ENCODE measurements at places on chromosomes 5 and 9.

DNA sequence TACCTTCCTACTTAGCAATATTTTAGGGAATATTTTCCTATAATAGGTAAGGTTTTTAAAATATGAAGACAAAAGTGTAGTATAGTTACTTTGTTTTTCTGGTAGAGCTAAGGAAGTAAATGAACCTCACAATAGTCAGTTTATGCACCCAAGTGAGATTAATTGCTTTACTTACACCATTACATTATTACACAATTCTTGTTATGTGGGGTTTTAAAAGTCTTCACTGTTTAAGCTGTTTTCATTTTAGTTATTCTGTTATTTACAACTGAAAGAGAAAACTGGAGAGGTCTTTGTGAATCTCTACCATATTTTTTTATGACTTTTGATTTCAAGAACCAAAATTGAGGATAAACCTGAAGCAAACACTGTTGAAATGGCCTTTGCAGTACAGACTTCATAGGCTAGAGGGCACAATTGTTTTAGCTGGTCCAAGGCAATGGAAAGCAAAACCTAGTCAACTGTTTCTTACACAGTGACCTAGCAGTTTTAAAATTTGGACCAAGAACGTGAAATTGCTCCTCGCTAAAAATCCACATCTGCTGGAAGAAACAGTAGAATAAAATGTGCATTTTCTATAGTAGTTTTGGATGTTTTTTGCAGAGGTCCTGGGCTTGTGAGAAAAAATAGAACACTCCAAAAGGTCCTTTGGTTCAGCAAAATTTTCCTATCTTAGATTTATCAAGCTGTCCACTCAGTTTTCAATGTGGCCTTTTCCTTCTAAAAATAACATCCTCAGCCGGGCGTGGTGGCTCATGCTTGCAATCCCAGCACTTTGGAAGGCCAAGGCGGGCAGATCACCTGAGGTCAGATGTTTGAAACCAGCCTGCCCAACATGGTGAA, 66.4 kb upstream of the FER start:
- DNase-seq = no peak

GRCh38 chr9:28073270-28073669, 500.0 kb upstream of the C9orf72 start:
- DNase-seq = peak; percentile 8

DNA sequence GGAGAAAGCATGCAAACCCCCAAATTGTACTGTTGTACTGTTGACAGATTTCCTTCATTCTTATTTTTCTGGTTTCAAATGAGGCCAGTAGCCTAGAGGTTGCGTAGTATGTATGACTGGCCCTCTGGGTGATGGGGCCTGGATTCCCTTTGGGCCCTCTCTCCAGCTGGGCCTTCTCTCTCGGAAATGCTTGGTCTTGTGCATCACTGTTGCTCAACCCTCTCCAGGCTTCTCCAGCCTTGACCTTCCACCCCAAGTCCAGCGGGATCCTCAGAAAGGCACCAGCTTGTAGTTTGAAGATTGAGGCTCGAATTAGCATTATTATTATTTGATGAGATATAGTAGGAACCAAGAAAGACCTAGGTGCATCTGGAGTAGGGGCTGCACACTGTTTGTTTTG, 87.0 kb downstream of the ANGPTL2 start:
- DNase-seq = no peak

GRCh38 chr9:91223000-91223399, 138.7 kb downstream of the AUH start:
- DNase-seq = no peak

GRCh38 chr5:113003763-113004162, 27.2 kb downstream of the DCP2 start:
- DNase-seq = no peak

DNA sequence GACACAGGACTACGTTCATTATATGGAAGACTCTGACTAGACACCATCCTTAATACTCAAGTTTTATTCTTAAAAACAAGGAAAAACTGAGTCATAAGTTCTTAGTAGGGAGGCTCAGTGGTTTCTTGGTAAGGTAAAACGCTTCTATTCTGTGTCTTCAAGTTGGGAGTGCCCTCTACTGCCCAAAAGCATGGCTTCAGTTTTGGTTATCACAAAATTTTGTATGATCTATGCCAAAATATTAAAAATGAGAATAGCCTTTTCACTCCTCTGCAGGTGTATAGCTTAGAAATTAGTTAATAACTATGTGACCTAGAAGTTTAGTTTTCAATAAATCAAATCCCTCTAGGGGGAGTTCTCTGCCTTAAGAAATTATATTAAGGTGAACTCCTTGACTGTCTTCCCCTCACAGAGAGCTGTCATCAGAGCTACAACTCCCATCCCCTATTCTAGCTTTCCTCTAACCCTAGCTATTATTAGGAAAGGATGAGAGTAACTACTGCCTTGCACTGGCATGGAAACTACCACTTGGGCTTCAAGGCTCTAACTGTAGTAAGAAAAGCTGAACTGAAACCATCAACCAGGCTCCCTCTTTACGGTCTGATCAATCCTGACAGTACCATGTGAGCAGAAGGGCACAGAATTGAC, 189.7 kb downstream of the GNAQ start:
- DNase-seq = no peak

- DNase-seq = no peak
These were observed 4.5 kb downstream of the FBXW5 start for GRCh38 chr9:136939996-136940525.

- no peak for DNase-seq
These were observed 22.8 kb downstream of the C9orf50 start for GRCh38 chr9:129598089-129598596.

DNA sequence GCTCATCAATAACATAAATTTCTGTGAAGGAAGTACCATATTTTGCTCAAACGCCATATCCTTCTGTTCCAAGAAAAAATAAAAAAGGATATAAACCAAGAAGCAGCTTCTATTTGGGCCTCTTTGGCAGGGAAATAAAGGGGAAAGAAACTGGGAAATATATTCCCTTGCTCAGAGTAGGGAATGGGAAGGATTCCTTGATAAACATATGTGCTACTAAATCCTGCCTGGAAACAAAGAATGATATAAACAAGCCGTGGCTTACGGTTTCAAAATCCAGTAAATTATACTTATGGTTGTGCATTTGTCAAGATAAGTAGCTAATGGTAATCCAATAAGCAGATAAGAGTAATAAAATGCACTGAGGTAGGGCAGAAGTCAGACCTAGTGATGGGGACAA, 481.6 kb downstream of the NTRK2 start:
- DNase-seq = no peak

GRCh38 chr9:20466328-20467008, 155.8 kb downstream of the MLLT3 start:
- DNase-seq = no peak

DNA sequence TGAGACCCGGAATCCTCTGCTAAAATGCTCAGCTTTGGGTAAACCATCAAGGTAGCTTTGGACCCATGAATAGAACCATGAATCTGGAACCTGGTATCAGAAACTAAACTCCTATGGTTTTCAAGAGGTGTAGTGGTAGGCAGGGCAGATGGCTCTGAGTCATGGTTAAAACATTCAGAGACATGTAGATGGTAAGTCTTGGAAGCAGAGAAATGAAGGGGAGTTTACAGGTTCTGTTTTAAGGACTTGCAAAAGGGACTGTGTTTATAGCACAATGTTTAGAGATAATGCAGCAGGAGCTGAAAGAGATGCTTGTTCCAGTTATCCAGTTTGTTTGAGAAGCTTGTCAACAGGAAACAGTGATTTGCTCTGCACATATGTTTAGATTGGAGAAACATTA, 36.0 kb upstream of the FBN2 start:
- DNase-seq = no peak

GRCh38 chr9:89038382-89039103, 47.3 kb downstream of the S1PR3 start:
- DNase-seq = no peak

DNA sequence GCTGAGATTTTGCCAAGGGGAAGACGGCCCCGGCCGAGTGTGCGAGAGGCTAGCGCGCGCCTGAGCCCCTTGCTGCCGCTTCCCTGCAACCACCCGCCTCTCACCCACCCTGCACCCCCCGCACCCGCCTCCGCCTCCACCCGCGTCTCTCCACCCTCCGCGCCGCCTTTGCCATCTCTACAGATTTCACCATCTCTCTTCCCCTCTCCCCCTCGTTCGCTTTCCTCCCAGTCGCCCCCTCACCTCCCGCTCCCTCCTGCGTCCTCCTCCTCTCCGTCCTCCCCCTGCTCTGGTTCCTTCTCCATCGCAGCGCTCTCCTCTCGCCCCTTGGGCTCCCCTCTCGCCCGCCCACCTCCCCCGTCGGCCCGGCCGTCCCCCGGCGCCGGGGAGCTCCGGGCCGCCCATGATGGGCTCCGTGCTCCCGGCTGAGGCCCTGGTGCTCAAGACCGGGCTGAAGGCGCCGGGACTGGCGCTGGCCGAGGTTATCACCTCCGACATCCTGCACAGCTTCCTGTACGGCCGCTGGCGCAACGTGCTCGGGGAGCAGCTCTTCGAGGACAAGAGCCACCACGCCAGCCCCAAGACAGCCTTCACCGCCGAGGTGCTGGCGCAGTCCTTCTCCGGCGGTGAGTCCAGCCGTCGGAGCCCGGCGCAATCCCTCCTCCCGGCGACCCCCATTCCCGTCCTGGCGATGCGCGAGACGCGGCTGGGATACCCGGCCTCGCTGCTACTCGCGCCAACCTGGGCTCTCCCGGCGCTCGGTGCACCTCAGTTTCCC, at the start of gene PRDM12:
PRDM12 (plus strand) TSS at position 344 of the 778 bp plus-strand sequence; CDS start at position 404, 60 bp downstream.
- no peak for DNase-seq

DNA sequence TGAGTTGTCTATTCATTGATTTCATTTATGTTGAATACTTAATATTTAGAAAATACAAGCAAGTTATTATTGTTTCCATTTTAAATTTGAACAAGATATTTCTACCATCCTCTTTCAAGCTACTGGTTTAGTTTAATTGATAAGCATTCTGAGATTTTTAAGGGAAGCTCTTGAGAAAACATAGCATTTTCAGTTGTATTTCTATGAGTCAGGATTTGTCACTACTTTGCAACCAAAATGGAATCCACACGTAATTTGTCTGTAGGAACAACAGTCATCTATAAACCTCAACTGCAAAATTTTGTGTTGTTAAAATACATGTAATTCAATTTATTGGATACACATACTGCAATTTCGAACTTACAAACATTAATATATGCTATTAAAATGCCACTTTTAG, 74.0 kb downstream of the PRR16 start:
- no peak for DNase-seq

DNA sequence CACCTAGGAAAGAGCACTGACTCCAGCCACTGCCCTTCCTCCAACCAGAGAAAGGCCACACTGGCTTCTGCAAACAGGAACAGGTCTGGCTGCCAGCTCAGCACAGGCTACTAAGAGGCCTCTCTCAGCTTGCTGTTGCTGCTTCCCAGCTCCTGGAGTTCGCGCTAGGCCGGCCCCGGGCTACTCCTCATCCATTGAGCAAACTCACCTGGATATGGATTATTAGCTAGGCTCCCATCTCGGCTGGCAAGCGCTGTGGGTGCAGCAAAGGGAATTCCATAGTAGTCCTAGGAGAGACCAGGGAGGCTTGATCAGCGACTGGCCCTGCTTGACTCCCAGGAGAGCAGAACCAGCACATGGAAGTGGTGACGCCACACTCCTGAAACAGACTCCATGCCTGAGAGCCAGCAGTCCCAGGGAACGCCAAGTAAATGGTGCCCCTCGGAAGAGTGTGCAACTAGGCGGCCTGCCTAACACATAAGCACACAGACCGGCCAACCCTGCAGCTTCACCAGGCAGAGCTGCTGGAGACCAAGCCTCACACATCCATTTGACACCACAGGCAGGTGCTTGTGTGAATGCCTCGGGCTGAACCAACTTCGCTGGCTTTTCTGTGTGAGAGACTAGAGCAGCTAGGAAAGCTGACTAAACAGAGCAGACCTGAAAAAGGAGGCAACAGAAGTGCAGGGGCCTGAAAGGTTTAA, 107.2 kb downstream of the UBE2R2 start:
- DNase-seq = no peak

- DNase-seq = no peak
These were observed 255.1 kb downstream of the MCTP1 start for GRCh38 chr5:95029569-95030366.

- DNase-seq = no peak
These were observed 5.4 kb downstream of the UBE2QL1 start for GRCh38 chr5:6453937-6454560.

DNA sequence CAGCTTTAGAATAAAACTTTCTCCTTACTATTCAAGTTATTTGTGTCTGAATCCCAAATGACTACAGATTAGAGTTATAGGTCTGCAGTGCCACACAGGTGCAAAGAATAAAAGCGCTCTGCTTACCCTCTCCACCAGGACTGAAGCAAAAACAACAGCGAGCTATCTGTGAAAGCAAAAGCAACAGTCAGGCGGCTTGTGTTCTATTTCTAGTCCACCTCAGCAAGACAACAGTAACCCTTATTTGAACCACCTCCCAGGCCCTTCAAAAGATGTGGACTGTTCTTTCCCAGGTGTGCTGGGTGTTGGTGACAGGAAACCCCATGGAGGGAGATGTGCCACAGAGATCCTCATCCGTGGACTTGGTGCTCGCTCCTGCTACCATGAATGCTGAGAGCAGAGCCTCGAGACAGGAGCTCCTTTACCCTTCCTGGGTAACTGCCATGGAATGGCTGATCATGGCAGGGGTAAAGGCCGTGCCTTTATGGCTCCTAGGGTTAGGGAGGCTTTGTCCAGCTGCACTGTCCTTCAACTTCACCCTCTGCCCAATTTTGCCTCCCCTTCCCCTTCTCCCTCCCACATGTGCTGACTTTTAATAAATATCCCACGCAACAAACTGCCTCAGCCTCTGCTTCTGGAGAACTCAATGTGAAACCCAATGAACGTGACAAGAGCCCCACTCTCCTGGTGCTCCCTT, 108.6 kb downstream of the SERINC5 start:
- no peak for DNase-seq

DNA sequence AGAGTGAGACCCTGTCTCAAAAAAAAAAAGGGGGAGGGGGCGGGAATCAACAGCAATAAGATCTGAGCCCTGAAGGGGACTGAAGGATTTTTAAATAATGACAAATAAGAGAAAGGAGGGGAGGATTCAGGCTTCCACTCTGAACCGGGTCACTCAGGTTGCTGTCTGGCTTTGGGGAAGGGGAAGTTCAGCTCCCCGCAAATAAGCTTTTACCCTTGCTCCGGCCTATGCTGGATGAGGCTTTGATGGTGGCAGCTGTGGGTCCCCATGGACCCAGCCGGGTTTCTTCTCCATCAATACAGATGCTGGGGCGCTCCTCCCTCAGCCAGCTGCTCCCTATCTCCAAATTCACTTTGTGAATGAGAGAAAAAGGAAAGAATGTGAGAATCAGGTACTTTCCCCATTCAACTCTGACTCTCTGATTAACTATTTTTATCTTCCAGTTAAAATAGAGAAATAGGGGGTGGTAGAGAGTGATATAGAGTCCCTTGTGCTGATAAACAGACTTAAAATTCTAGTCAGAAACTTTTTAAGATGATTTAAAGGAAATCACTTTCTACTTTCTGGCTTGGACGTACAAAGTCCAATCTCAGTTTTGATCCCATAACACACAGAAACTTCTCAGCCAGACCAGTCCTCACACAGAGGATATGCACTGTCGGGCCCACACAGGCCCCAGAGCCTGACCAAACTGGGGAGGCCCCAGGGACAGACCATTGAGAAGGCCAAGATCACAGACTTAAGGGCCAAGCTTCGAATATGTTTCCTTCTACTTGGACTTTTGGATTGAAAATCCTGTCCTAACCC, 39.6 kb downstream of the C5orf15 start:
- DNase-seq = no peak

GRCh38 chr5:179123491-179124272, 63.5 kb downstream of the ZNF354C start:
- DNase-seq = no peak
